EL (cell line): ENCODE measurements at places on chromosomes 11 and 22.

- peak; percentile 79 for DNase-seq
Measured at GRCh38 chr11:123054301-123055065, 7.5 kb downstream of the HSPA8 start.

DNA sequence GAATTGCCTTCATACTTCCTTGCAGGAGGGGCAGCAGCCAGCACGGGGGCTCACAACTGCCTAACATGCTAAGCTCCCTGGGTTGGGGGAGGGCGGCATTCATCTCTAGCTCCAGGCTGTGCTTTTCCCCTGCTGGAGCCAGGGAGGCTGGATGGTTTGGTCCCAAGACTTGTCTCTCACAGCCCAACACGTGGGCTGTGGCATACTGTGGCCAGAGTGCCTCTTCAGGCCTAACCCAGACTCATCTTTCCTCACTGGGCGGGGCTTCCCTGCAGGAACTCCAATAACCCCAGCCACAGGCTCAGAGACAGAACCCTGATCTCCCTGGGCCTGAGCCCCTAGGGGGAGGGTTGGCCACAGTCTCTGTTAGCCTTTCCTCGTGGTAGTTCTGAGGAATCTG, 121.9 kb upstream of the PLET1 start:
- DNase-seq = no peak

DNA sequence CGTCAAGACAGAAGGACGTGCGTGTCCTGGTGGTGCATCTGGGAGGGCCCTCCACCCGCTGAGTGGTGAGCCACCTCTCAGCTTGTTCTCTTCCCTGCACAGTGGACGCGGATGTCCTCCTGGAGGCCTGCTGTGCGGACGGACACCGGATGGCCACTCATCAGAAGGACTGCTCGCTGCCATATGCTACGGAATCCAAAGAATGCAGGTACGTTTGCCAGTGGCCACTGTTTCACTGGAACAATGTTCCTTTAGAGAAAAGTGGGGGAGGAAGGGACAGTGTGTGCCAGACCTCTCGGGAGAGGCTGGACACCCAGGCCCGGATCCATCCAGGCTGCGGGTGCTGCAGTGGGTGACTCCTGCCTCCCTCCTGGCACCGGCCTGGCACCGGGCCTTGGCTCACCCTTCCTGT, 15.9 kb downstream of the FBLN1 start:
- DNase-seq = no peak

DNA sequence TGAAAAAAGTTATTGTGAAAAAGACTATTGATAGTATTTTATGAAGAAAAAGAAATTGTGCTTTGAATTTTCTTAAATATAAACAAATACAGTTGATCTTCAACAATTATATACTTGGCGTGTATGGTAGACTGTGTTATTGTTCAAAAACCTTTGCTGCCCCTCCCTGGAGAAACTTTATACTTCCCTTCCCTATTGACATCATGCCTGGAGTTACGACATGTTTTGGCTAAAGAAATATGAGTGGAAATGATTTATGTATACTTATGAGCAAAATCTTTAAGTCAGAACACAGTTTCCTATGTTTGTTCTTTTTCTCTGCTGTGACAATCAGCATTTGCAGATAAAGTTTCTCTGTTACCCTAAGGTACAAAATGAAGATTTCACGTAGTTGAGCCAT, 243.8 kb downstream of the TMEM135 start:
- DNase-seq = peak; percentile 34

DNA sequence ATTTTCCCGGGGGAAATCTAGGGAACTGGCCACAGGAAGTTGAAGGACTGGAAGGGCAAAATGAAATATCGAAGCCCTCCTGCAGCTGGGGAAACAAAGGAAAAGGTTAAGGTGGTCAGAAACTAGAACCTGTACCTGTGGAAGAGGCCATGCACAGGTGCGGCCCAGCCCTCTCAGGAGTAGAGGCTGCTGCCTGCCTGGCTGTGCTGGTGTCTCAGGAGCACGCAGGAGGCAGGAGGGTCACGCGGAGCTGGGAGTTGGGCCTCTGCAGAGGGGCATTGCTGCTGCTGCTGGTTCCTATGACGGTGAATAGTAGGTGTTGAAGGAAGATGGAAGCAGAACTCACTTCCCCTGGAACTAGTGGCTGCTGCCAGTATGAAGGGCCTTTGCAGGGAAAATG, 425.7 kb downstream of the NTM start:
- no peak for DNase-seq

GRCh38 chr11:96390488-96390792, 627 bp downstream of the JRKL start:
- no peak for DNase-seq
